ENCODE measurements at places on chromosomes 3 and 15.

DNA sequence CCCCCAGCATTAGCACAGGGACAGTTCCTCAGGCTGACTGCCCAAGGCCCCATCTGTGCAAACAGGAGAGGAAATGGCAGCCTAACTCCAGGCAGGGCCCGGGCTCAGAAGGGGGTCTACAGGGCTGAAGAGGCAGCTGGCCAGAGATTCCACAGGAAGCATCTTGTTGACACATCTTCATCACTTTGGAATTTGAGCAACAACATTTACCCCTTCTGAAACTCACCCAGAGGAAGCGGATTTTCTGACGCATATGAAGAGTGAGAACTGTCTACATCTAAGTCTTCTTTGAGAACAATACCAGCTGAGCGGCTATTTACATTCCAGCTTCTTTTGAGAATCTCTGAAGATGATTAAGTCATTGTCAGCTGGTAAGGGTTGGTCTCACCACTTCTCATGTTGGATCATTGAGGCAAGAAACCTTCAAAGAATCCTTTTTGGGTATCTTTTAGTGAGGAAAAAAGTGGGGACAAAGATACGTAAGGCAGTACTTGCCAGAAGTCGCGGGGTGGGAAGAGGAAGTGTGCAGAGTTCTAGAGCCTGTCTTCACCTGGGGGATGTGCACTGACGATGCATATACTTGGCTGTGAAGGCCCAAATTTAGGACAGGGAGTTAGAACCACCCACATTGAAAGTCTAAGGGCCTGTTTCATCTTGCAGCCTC, 25.4 kb upstream of the SRP14 start:
- peak; percentile 92 for DNase-seq

DNA sequence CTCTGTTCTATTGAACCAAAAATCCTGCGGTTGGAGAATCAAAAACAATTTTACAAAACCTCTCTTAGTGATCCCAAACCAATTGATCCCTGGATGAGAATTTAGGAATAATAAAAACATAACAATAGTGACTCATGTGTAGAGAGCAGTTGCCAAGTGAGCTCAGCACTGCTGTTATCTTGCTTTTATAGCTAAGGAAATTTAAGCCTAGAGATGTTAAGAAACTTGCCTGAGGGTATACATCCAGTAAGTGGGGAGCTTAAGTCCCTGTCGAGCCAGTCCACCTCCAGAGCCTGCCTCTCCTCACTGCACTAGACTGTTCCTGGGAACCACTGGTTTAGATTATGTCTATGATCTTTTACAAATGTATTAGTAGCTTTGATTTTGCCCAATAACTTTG, 358.4 kb upstream of the LMCD1 start:
- DNase-seq: no peak

- no peak for DNase-seq
Measured at GRCh38 chr15:60325905-60326304, 71.9 kb downstream of the ANXA2 start.

DNA sequence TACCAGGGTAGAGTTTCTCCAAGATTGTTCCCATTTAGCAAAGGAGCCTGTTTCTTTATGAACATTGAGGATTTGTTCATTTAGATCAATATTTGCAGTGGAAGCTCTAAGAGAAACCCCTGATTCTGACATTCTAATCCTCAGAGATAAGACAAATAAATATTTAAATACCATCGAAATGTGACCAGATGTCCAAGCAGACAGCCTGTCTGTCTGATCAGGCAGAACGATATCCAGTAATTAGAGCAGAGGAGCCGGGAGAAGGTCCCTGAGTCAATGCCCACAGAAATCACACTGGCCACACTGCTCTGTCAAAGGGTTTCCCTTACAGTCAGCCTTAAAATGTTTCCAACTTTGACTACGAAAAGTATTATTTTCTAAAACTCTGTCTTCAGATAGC, 15.7 kb upstream of the ARPIN start:
- DNase-seq: no peak

DNA sequence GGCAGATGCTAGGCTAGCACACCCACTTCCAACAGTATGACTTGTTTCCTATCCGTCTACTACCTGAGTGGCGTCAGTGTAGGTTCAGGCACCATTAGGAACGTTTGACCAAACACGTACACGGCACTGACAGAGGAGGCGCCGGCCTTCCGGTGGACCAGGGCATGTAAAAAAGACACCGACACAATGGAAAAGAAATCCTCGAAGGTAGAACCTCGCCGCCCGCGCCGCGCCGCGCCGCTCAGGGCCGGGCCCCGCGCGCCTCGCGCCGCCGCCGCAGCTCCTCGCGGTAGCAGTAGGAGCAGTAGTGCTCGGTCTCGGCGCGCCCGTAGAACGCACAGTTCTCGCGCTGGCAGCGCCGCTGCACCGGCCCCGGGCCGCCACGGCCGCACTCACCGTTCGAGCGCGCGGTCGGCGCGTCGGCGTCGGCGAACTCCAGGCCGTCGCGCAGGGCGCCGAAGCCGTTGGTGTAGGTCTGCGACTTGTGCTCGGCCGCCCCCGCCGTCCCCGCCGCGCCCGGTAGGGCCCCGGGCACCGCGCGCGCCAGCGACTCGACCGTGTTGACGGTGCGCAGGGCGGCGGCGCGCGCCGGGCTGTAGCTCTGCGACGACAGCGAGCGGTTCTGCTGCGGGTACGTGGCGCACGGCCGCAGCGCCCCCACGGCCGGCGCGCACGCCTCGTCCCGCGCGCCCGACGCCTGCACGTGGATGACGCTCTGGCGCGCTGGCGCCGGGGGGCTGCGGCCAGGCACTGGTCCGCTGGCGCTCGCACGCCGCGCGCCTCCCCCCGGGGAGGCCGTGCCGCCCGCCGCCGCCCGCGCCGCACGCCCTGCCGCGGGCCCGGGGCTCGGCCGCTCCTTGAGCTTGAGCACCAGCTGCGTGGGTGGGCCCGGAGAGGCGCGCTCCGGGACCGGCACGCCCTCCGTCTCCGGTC, 156.7 kb downstream of the KLF13 start:
- no peak for DNase-seq

DNA sequence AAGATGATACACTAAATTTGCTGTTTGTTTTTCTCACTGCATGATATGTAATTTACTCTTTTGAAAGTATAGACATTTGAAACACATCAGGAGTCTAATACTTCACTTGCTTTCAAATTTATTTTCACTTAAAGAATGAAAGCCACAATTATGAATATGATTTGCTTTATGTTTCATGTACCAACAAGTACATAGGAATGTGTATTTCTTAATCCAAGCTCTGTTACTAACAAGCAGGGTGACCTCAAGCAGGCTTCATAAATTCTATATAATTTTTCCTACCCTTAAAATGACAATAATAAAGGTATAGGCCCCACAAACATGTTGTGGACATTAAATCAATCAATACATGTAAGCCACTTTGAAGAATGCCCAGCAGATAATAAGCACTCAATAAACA, 170.2 kb upstream of the P2RY1 start:
- no peak for DNase-seq

DNA sequence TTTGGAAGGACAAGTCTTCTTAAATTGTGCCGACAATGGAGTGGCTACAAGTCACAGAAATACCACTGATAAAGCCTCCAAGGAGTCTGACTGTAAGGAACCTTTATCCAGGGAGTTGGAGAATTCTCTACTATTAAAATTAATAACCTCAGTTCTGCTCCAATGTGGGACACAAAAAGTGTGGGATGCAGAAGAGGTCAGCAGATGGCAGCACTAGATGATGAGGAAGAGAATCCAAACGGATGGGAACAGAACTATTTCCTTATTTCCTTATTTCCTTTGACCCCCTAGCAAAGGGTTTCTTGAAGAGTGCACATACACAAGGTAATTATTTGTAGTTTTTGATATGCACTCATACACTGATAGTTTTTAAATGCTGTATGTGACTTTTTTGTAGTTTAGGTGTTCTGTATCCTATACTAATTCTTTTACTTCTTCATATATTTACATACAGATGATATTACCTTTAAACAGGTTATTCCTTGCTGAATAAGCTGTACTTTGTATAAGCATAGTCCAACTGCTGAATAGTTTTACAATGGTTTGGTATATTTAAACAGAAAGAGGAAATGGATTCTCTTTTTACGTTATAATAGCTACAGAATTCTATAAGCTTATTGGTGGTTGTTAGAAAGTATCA, 25.6 kb upstream of the NLGN1 start:
- peak; percentile 45 for DNase-seq

DNA sequence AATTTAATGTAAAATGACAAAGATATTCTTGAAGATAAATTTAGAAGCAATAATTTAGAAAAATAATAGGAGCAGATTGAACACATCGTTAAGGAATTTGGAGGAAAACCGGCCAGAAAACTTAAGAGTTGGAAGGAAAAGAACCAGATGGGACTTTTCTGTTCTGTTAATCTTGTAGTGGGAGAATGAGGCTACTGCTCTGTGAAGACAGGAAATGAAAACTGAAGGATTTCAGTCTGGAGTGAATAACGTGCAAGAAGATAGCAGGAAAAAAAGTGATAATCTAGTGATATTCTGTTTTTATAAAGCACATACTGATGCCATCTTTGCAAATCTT, 74.2 kb downstream of the DPPA2 start:
- DNase-seq: no peak

DNA sequence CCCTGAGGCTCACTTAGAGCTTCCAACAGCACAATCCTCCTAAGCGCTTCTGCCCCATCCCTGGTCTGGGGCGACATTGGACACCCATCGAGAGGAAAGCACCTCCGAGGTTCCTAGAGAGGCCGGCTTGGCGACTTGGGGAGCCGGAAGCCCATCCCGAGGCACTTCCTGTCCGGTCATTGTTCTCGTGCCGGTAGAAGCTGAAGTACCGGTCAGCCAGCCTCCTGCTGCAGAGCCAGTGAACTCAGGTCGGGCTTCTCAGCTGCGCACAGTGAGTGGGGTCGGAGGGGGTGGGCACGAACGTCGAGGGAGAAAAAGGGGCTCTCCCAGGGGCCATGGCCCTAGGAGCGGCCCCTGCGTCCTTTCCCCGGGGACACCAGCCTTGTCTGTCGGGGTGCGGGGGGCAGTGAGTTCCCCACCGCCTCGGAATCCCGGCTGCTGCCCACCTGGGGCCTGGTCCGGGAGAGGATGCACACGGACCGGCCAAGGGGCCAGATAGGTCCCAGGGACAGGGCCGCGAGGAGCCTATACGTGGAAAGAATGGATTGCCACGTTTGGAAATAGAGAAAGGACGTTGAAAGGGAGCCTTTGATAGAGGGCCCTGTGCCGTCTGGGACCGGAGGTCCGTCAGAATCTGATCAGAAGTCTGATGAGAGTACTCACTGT, at the start of gene ZNF35:
ZNF35 (plus strand) TSS at position 169 of the 666 bp plus-strand sequence. CDS start 2,336 bp downstream, outside the sequence.
- DNase-seq: peak; percentile 93

DNA sequence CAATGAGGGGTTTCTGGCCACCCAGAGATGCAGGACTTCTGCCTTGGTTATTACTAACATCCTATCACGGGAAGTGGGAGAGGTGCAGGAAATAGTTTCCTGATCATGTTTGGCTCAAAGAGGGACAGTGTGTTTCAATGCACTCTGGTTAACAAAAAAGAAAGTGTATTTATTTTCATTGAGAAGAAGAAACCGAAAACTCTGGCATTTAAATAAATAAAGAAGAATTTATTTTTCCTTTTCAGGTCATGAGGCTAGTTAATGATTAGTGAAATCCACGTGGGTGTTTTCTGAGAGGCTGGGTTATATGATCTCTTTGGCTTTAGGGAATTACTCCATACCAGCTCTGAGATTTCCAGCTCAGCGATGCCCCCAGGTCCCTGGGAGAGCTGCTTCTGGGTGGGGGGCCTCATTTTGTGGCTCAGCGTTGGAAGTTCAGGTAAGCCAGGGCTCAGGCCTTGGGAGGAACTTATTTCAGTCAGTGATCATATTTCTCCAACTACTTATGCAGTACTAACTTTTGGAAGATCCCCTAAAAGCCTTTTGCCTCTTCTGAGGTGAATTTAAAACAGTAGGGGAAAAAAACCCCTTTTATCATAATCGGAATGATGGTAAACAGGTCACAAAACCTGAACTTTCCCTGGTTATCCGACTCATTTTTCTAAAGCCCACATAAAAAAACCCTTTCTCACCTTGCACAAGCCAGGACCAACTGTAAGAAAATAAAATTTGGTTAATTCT, at the start of gene PLA1A:
PLA1A (plus strand) TSS at position 338 of the 741 bp plus-strand sequence; CDS start at position 367, 29 bp downstream.
- DNase-seq: no peak

DNA sequence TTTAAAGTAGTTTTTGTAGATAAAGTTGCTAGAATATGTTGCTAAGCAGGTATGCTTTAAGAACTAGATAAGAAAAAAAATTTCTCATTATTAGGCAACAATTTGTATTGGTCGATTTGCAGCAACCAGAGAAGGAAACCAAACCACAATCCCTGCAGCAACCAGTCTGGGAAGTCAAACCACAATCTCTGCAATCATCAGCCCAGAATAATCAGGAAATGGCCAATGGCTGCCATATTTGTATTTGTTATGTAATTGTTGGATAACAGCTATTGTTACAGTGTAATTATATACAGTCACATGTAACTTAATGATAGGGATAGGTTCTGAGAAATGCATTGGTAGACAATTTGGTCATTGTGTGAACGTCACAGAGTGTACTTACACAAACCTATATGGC, 23.6 kb downstream of the STXBP5L start:
- no peak for DNase-seq

GRCh38 chr15:51687565-51687964, 6.3 kb downstream of the SCG3 start:
- no peak for DNase-seq

- DNase-seq: peak; percentile 81
Measured at GRCh38 chr3:197083486-197083885, 53.9 kb upstream of the MELTF start.

GRCh38 chr3:172700256-172700655, 10.6 kb downstream of the NCEH1 start:
- no peak for DNase-seq

DNA sequence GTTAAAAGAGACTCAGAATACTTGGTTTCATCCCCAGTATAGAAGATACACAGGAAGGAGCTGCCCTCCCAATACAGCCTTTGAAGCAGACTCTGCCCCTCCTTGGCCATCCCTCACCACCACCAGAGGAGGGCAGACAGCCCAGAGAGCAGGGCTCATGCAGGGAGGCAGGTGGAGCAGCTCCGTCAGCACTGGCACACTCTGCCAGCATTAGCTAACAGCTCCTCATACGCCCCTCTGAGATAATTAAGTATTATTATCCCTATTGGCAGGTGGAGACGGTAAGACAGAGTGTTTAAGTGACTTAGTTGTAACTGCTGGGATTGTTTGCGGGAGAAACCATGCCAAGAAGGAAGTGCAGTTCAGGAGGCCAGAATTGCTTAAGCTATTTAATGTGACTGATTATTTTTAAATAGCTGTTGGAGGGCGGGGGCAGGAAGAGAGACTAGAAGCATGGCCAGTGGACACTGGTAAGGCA, 434.0 kb downstream of the EPHB1 start:
- no peak for DNase-seq

GRCh38 chr3:57971975-57972374, 36.2 kb upstream of the FLNB start:
- DNase-seq: no peak

GRCh38 chr15:44066211-44066827, 128.8 kb downstream of the FRMD5 start:
- peak; percentile 83 for DNase-seq

- DNase-seq: no peak
Measured at GRCh38 chr3:150220799-150221198, 187.3 kb upstream of the TSC22D2 start.

- no peak for DNase-seq
Measured at GRCh38 chr15:82945326-82945725, 7.2 kb downstream of the HOMER2 start.

- DNase-seq: peak; percentile 33
Measured at GRCh38 chr15:80773792-80774352, 5.3 kb upstream of the CEMIP start.

GRCh38 chr3:133393204-133393603, 6.7 kb upstream of the BFSP2 start:
- no peak for DNase-seq

GRCh38 chr3:114449271-114450007, 155.6 kb downstream of the TIGIT start:
- DNase-seq: no peak
